ENCODE measurements at places on chromosomes 1 and 21.

- DNase-seq = no peak
Observed at GRCh38 chr21:23039846-23040245, 2041.6 kb downstream of the NCAM2 start.

- DNase-seq = no peak
Observed at GRCh38 chr21:41655259-41655658, 111.6 kb downstream of the RIPK4 start.

DNA sequence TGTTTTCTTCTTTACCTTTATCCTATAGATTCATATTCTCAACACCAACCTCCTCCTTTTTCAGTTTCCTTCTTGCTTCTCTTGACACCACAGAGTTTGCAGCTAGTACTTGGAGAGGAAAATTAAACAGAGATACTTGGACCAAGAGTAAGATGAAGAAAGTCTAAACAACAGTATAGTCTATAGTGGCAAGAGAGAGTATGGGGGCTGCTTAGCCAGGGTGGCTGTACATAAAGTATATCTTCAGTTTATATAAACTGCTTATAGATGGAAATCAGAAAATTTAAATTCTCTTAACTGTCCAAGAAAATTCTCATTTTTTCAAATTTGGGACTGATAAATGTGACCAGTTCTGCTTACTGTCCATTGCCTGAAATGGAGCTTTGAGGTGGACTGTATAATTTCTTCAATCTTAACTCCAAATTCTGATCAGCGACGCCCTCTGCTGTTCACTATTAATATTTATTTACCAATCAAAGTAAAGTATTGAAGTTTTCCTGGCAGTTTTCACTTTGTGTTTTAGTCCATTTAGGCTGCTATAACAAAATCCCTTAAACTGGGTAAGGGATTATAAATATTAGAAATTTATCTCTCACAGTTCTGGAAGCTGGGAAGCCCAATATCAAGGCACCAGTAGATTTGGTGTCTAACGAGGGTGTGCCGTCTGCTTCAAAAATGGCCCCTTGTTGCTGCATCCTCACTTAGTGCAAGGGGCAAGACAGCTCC lies 14.8 kb upstream of the METTL18 start:
- DNase-seq = no peak

DNA sequence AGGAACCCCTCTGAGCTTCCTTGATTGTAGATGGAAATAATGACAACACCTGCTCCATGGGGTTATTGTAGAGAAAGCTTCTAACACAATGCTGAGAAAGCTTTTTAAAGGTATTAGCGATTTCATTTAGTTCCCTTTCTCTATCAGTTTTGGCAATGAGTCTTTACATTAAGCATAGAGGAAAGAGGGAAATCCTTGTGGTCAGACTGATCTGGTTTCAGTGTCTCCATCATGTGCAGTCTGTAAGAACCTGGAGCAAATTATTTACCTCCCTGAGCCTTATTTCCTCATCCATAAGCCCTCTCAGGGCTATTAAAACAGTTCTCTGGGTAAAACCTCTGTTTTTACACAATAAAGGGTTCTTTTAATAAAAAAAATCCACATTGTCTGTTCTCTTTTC lies 87.5 kb downstream of the FGGY start:
- no peak for DNase-seq

DNA sequence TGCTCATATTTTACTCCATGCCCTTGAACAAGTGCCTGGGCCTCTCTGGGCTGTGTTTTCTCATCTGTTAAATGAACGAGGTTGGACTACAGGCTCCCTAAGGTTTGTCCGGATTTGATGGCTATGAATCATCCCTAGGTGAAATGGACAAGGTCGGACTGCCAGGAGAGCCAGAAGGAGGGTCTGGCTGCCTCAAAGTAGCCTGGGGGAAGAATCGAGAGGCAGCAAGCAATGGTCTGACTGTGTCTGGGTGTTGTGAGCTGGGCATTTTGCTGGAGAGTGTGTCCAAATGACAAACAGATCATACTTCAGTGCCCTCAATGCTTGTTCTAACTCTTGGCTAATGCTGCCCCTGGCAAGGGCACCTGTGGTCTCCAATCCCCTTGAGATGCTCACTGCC lies 730.9 kb downstream of the PTPRU start:
- DNase-seq = no peak

- DNase-seq = no peak
Observed at GRCh38 chr1:56255516-56256152, 323.7 kb downstream of the PLPP3 start.
